Activated CD4-positive, alpha-beta T cell treated with anti-CD3 and anti-CD28 coated beads, Interleukin-10, Interleukin-2, amounts not matched to agents 100 ng/mL and 50 ng/mL, durations not matched to agents 16 hours and 8 hours (primary cell): ENCODE measurements at places on chromosomes 12 and 14.

GRCh38 chr14:61644834-61645233 is 50.5 kb upstream of the HIF1A start:
- DNase-seq = no peak

DNA sequence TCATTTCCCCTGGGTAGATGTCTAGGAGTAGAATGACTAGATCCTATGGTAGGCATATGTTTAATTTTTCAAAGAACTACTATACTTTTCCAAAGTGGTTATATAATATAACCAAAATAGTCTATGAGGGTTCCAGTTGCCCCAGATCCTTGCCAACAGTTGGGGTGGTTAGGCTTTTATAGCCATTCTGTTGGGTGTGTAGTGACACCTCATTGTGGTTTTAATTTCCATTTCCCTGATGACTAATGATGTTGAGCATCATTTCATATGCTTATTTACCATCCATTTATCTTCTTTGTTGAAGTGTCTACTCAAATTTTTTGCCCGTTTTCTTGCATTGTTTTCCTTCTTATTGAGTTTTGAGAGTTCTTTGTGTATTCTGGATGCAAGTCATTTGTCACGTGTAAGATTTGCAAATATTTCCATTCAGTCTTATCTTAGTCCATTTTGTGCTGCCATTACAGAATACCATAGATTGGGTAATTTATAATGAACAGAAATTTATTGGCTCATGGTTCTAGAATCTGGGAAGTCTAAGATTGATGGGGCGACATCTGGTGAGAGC is 4.7 kb downstream of the SYNE2 start:
- peak; percentile 71 for DNase-seq

- DNase-seq = no peak
These were observed 54.4 kb downstream of the SMUG1 start for GRCh38 chr12:54134395-54134794.

DNA sequence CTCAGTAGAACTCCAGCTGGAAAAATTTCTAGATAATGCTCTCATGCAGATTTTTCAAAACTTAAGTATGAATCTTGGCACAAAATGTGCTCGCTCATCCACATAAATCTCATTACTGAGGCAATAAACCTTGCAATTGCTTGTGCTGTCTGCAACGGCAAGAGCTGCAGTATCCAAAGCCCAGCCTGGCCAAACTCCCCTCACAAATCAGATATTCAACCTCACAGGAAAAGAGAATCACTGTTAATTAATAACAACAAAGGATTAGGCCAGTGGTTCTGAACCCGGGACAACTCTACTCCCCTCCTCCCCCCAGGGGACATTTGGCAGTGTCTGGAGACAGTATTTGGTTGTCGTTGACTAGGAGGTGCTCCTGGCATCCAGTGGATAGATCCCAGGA is 19.2 kb upstream of the CORO1C start:
- no peak for DNase-seq

GRCh38 chr12:5512601-5512970 is 80.7 kb downstream of the NTF3 start:
- DNase-seq = no peak

- DNase-seq = no peak
These were observed 461.4 kb downstream of the NRXN3 start for GRCh38 chr14:78631551-78631950.

DNA sequence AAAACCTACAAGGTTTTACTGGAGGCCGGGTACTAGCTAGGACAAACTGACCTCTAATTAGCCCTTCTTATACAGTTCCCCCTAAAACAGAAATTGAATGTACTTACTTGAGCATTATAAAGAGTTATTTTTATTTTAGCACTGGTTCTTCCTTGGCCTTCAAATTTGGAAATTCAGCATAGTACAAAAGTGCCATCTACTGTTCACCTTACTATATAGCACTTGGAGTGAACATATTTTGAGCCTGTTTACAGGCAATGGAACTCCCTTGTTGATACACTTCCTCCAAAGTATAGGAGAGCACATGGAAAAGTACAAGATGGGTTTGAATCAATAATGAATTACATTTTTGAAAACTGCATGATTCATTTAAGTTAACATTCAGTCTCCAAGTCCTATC is 3.9 kb upstream of the POC1B start:
- DNase-seq = peak; percentile 67

DNA sequence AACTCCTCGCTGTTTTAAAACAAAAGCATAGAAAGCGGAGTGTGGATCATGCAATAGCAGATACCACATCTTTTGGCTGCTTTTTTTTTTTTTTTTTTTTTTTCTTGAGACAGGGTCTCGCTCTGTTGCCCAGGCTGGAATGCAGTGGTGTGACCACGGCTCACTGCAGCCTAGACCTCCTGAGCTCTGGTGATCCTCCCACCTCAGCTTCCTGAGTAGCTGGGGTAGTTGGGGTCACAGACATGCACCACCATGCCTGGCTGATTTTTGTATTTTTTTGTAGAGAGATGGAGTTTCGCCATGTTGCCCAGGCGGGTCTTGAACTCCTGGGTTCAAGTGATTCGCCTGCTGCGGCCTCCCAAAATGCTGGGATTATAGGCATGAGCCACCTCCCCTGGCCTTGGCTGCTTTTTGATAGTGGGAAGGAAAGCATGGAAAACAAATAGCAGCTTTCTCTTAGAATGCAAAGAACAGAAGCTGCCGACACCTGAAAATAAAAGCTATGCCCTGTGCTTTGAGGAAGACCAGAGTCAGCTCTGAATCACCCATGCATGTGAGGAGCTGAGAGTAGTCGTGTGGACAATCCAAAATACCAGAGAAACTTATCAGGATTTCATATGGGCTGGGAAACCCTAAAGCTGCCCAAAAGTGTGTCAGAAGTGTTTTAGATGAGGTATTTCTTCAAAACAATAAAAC is 3.6 kb upstream of the ELK3 start:
- no peak for DNase-seq

- DNase-seq = no peak
These were observed 417.6 kb downstream of the PDZRN4 start for GRCh38 chr12:41605545-41606305.

DNA sequence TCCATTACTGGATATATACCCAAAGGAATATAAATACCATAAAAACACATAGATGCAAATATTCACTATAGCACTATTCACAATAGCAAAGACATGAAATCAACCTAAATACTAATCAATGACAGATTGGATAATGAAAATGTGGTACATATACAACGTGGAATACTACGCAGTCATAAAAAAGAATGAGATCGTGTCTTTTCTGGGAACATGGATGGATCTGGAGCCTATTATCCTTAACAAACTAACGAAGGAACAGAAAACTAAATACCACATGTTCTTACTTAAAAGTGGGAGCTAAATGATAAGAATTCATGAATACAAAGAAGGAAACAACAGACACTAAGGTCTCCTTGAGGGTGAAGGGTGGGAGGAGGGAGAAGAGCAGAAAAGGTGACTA is 76.5 kb downstream of the SLC38A4 start:
- DNase-seq = no peak

GRCh38 chr14:71923513-71923912 is 8.7 kb upstream of the RGS6 start:
- no peak for DNase-seq

- DNase-seq = no peak
These were observed 381.5 kb downstream of the ALG10 start for GRCh38 chr12:34403706-34404376.

DNA sequence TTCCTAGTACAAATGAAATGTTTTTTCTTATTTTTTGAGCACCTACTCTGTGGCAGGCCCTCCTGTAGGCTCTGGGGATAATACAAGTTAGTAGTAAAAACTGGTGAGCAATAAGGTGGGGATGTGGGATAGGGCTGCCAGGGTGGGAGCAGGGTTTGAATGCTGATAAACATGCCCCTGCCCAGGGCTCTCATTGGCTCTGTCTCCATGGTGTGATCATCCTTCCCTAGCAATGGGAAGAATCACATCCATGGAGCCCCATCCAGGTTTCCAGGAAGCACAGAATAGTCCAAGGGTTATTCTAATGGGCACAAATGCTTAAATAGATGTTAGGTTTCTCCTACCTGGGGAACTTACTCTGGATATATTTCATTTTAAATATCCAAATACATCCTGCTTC is 45.5 kb downstream of the GIT2 start:
- no peak for DNase-seq

GRCh38 chr12:7834701-7835100 is 38.0 kb downstream of the SLC2A14 start:
- DNase-seq = no peak

GRCh38 chr12:89372584-89373370 is 20.5 kb upstream of the DUSP6 start:
- no peak for DNase-seq

- no peak for DNase-seq
These were observed 66.9 kb upstream of the NRXN3 start for GRCh38 chr14:78103271-78103670.

- DNase-seq = no peak
These were observed 17.0 kb upstream of the DICER1 start for GRCh38 chr14:95174184-95174792.

DNA sequence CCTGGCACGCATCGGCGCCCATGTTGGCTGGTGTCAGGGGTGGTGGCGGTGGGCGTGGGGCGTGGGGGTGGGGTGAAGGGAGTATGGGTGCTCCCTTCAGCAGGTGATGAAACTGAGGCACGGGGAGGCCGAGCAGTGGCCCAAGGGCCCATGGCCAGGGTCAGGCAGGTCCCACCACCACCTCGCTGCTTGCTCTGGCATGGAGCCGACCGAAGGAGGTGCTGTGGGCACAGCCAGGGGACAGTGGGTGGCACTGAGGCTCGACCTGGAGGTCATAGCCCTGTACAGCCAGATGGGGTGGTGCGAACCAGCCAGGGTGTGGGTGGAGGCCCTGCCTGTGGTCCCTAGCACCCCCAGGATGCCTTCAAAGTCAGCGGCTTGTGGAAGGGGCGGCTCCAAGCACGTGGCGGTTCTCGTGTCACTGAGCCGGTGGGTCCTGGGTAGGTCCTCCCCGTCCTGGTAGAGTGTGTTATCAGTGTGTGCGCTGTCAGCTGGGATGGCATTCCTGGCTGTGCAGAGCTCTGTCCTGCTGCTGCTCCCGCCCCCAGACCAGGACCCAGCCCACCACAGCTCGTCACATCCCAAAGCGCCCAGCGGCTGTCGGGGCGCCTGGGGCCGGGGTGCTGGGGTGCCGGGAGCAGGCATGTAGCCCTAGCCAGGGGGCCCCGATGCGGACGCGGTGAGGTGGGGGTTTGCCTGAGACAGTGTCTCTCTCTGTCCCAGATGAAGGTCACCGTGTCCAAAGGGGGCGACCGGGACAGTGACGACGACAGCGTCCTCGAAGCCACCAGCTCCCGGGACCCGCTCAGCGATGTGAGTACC is 35.3 kb downstream of the FBRSL1 start:
- DNase-seq = no peak

- no peak for DNase-seq
These were observed 49.8 kb downstream of the PAPLN start for GRCh38 chr14:73287071-73287470.

GRCh38 chr12:14999695-15000365 is 27.0 kb downstream of the PDE6H start:
- no peak for DNase-seq

GRCh38 chr14:67510836-67511235 is 22.3 kb upstream of the PLEKHH1 start:
- DNase-seq = no peak

DNA sequence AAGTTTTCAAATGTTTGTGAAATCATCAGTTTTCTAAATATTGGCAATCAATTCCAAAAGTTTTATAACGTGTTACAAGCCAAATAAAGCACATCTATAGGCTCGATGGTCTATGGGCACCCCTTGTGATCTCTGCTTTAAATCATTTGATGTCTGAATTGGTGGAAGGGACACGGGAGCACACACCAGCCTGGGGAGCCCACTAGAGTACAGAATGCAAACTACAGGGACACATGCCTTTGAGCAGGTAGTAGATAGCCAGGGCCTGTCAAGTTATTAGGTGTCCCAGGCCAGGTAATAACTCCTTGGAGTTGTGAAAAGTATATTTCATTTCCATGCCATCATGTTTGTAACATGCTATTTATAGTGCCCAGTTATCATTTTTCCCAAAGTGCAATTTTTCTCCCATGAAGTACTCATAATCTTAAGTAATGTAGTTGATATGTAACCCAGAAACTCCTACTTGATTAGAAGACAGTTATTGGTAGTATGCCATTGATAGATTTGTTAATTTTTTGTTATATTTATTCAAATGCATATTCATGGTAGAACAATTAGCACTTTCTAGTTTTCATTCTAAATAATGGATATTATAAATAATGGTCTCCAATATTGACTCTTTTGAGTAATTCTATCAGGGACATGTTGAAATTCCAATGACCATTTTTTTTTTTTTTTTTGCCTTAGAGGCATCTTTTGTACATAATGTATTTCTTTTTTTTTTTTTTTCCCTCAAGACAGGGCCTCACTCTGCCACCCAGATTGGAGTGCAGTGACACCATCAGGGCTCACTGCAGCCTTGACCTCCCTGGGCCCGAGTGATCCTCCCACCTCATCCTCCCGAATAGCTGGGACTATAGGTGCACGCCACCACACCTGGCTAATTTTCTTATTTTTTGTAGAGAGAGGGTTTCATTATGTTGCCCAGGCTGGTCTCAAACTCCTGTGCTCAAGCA is 96.9 kb upstream of the FGD4 start:
- peak; percentile 4 for DNase-seq

DNA sequence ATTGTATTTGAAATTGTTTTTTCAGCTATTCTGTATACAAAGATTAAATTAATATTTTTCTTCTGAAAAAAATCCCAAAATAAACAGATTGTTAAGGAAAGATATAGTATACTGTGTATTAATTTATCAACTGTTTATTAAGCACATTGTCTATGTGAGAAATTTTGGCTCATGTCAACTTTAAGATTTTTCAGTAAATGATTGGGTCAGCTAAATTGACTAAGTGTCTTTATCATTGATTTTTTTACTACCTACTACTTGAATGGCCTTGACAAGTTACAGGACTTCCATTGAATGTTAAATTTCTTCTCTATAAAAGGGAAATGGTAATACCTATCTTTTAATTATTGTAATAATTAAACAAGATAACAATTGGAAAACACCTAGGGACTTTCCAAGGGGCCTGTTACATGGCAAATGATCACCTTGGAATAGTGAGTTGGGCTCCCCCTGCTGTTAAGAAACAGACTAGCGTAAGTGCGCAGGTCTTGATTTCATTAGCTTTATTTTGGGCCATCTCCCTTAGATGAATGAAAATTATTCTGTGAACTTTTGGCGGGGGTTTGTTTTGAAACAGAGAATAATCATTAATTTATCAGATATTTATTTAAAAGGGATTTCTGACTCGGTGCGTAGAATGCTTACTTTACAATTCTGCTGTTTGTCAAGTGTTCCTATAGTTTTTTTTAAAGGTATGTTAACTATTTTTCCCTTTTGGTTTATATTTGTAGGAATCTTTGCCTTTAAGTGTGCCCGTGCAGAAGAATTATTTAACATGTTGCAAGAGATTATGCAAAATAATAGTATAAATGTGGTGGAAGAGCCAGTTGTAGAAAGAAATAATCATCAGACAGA is 14.5 kb upstream of the CCT2 start:
- DNase-seq = peak; percentile 67

- DNase-seq = no peak
These were observed 129.9 kb downstream of the NPAS3 start for GRCh38 chr14:33068626-33069025.
